ENCODE measurements at places on chromosomes 6 and 20. TPM values are rescaled to one million over a fixed set of nuclear protein-coding genes. Genes with fewer than 3 reads are reported as not detected.
A peak's percentile ranks its signal among the peaks of the same experiment; 100 is the strongest.

DNA sequence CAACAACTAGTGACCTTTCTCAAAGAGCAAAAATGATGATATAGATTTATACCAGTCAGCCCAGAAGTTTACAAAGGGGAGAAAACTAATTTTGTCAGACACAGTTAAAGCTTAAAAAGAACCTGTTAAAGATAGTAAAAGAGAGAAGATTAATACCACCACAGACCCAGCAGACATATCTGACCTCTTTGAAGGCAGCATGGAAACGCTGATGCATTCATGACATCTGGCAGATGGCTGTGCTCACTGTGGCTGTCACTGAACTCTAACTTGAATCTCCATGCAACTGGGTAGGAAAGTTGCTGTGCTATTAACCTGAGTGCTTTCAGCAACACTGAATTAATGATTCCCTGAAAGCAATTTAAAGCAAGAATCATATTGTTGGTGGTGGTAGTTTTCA is 159.8 kb upstream of the PRDM1 start:
- H3K4me1 ChIP-seq, result no peaks in the 10 kb centered on the region
- H3K27ac ChIP-seq, result no peak overlapping the region
- no peak for DNase-seq
- no peak overlapping the region for H3K4me3 ChIP-seq
- H3K27me3 ChIP-seq, result no peaks in the 10 kb centered on the region

- H3K27ac ChIP-seq, result no peak overlapping the region
- H3K27me3 ChIP-seq, result no peaks in the 10 kb centered on the region
- H3K4me1 ChIP-seq, result no peaks in the 10 kb centered on the region
- no peak for DNase-seq
- H3K4me3 ChIP-seq, result no peak overlapping the region
Observed at GRCh38 chr20:47557791-47558190, 56.1 kb downstream of the NCOA3 start.

- H3K27ac ChIP-seq, result no peak overlapping the region
- H3K36me3 ChIP-seq, result peaks cover 19% of the 10 kb centered on the region
- H3K4me3 ChIP-seq, result no peak overlapping the region
- no peak for DNase-seq
- no peaks in the 10 kb centered on the region for H3K4me1 ChIP-seq
Observed at GRCh38 chr20:3307725-3308124, 68.7 kb upstream of the SLC4A11 start.

GRCh38 chr6:33863723-33864440 is 60.1 kb upstream of the MLN start:
- H3K4me3 ChIP-seq, result no peak overlapping the region
- no peaks in the 10 kb centered on the region for H3K36me3 ChIP-seq
- H3K27me3 ChIP-seq, result no peaks in the 10 kb centered on the region
- H3K27ac ChIP-seq, result no peak overlapping the region
- DNase-seq, result no peak

DNA sequence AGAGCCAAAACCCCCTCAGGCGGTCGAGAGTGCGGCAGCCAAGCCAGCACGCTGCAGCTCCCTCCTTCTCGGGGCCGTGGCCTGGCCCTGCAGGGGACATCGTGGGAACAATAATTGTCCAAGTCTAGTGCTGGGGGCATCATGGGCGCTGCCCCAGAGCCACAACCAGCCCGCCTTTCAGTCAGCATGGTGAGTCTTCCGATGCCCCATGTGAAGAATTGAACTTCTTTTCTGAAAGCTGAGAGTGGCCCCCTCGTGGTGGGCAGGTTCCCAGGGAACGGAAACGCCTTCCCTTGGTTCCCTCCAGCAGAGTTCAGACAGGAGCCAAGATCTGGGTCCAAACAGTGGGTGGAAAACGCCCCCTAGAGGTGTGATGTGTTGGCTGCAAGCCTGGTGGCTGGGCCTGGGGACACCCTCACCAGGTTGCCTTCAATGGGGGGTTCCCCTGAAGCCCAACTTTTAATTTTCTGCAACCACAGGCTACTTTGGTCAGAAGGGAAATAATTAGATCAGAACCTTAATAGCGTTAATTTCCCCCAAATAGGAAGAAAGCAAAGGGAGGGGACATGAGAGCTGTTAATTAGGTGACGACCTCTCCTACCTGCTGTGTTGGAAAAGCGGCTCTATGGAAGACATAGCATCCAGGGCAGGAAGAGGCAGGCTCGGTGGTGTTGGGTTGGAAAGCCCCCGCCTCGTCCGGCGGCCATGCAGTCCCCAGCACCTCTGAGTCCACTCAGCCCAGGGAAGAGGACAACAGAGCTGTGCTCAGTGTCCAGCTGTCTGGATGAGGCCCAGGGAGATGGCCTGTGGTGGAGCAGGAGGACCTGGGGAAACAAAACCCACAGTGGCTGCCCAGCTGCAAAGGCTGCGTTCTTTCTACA is 4.7 kb upstream of the MRGBP start:
- peak; percentile 77 for DNase-seq
- no peak overlapping the region for H3K4me3 ChIP-seq
- H3K36me3 ChIP-seq, result no peaks in the 10 kb centered on the region
- H3K4me1 ChIP-seq, result peaks cover 3% of the 10 kb centered on the region
- H3K27me3 ChIP-seq, result no peaks in the 10 kb centered on the region

- H3K4me1 ChIP-seq, result peaks cover 3% of the 10 kb centered on the region
- no peak overlapping the region for H3K27ac ChIP-seq
- DNase-seq, result no peak
- no peaks in the 10 kb centered on the region for H3K27me3 ChIP-seq
Observed at GRCh38 chr6:31465185-31465536, 32.8 kb upstream of the MICB start.

DNA sequence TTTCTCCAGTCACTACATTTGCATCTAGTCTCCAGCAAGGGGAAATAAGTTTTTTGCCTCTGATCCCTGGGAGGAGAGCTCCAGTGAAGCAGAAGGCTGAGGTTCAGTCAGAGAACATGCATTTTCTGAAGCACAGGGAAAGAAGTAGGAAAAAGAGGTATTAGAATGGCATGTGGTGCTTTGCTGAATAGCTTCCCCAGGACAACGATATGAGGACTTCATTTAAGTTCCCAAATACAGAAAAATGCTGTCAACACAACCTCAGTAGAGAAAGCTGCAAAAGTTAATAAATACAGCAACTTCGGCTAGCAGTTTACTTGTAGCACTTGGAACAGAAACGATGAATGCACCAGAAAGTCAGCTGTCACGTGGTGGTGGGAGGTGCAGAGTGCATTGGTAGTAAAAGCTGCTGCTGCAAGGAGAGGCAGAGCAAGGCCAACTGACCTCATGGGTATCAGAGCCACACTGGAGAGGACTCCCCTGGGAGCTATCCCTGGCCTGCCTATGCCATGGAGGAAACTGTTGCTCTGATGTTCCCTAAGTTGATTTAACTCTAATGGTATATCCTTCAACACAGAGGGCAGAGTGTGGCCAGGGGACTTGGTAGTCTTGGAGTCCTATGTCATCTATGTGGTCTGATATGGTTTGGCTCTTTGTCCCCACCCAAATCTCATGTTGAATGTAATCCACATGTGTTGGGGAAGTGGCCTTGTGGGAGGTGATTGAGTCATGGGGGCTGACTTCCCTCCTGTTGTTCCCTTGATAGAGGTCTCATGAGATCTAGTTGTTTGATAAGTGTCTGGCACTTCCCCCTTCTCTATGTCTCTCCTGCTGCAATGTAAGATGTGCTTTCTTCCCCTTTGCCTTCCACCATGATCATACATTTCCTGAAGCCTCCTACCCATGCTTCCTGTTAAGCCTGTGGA is 85.9 kb downstream of the ADTRP start:
- no peak overlapping the region for H3K27ac ChIP-seq
- no peaks in the 10 kb centered on the region for H3K4me1 ChIP-seq
- no peak for DNase-seq
- H3K27me3 ChIP-seq, result no peaks in the 10 kb centered on the region
- H3K36me3 ChIP-seq, result no peaks in the 10 kb centered on the region
- H3K4me3 ChIP-seq, result no peak overlapping the region

GRCh38 chr20:49843770-49844380 is 31.2 kb downstream of the SLC9A8 start:
- H3K27ac ChIP-seq, result no peak overlapping the region
- H3K27me3 ChIP-seq, result no peaks in the 10 kb centered on the region
- DNase-seq, result no peak
- no peak overlapping the region for H3K4me3 ChIP-seq

- no peak overlapping the region for H3K4me3 ChIP-seq
- peaks cover 11% of the 10 kb centered on the region for H3K4me1 ChIP-seq
- no peak for DNase-seq
- H3K36me3 ChIP-seq, result no peaks in the 10 kb centered on the region
- no peaks in the 10 kb centered on the region for H3K27me3 ChIP-seq
Observed at GRCh38 chr20:7712661-7713060, 227.6 kb downstream of the HAO1 start.

DNA sequence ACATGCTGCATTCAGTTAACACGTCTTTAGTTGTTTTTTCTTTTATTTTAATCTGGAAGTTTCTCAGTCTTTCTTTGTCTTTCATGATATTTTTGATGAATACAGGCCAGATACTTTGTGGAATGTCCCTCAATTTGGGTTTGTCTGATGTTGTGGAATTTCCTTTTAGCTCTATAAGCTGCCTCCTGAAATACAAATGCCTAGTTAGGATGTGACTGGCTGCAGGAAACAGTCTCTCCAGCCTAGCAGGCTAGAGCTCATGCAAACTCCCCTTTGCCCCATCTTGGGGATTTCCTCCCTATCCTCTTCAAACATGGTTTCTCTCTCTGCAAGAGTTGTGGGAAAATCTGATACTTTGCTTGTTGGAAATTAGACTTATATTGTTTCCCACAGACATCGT is 89.3 kb upstream of the JAG1 start:
- no peaks in the 10 kb centered on the region for H3K36me3 ChIP-seq
- H3K4me1 ChIP-seq, result no peaks in the 10 kb centered on the region
- no peak for DNase-seq
- H3K27me3 ChIP-seq, result no peaks in the 10 kb centered on the region

GRCh38 chr6:17987697-17988421 is 424 bp upstream of the KIF13A start:
- DNase-seq, result peak; percentile 67
- peak overlapping the region; percentile 61 for H3K4me3 ChIP-seq
- H3K36me3 ChIP-seq, result no peaks in the 10 kb centered on the region
- H3K4me1 ChIP-seq, result peaks cover 31% of the 10 kb centered on the region
- H3K27ac ChIP-seq, result peak overlapping the region; percentile 84

DNA sequence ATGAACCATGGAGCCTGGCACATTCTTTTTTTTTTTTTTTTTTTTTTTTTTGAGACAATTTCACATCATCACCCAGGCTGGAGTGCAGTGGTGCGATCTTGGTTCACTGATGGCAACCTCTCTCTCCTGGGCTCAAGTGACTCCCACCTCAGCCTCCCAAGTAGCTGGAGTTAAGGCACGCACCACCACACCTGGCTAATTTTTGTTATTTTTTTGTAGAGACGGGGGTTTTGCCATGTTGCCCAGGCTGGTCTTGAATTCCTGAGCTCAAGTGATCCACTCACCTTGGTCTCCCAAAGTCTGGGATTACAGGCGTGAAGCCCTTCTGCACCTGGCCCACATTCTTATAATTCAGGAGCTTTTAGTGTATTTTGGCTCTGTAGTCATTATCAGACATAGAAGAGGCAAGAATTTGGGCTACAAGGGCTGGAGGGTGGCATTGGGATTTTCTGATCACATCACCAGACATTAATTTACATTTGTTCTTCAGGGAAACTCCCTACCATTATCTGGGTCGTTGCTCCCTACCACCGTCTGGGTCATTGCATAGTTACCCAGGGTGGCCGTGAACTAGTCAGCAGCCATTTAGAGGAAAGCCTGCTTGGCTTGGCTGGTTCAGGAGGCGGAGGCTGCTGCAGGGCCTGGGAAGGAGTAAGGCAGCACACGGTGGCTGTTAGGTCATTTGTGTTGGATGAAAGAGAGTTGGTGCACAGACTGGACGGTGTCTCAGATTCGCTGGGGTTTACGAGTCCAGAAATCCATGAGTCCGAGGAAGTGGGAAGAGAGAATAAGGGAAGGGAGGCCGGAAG is 17.6 kb downstream of the ARID1B start:
- H3K27me3 ChIP-seq, result no peaks in the 10 kb centered on the region
- no peak for DNase-seq
- H3K36me3 ChIP-seq, result no peaks in the 10 kb centered on the region
- peak overlapping the region; percentile 19 for H3K4me3 ChIP-seq

The DEFB115 gene
- total RNA-seq, result not detected

The PTCHD4 gene
- not detected for total RNA-seq

The BPIFA1 gene
- total RNA-seq, result not detected

The ECT2L gene
- total RNA-seq, result not detected

The PLN gene
- total RNA-seq, result 0.14 TPM

The CPXM1 gene
- total RNA-seq, result 5.5 TPM

The MCHR2 gene
- total RNA-seq, result not detected

The SLC17A3 gene
- total RNA-seq, result 13.6 TPM

The RUNX2 gene
- 1.1 TPM for total RNA-seq

The PEDS1 gene
- total RNA-seq, result 4.8 TPM

Data from liver (tissue), 10 donors.